NCI-H1417 treated with DMSO at 0.1 percent for 48 hours (cell line): ENCODE measurements at places on chromosomes 4 and X.

- no peak for DNase-seq
Observed at GRCh38 chrX:118593407-118593806, 97.8 kb downstream of the DOCK11 start.

DNA sequence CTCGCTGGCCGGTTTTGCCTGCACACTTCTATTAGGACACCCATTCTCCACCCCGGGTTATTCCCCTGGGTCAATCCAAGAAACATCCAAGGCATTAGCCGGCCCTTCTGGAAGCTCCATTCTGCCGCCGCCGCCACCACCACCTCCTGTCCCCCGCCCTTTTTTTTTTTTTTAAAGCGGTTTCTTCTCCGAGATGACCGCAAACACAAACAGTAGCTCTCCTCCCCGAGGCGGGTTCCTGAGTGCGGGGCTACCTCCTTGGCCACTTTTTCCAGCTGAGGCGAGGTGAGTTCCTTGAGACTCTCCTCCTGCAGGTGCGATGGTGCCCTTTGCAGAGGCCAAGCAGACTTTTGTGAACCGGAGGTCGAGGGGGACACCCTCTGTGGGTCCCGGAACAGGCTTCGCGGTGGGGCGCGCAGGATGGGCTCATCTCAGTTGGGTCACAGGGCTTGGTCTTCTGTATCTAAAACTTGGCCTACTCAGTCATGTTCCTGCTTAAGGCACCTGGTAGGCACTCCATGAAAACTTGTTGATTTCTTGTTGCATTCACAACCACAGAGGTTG, 930 bp downstream of the NWD2 start:
- no peak for DNase-seq

DNA sequence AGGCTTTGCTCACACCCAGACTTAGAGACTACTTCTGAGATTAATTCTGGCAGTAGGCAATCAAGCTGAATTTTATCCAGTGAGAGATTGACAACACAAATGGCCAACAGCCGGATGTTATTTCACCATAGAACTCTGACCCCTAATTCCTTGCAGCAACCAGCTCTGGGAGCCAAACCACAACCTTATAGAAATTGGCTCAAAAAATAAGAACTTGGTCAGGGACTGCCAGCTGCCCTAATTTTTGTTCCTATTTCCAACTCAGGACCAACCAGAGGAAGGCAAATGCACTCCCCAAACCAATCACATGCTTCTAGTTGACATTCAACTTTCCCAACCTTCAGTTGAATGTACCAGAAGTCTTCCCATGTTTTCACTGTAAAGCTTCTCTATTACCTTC, 269.7 kb downstream of the HS3ST1 start:
- no peak for DNase-seq

- no peak for DNase-seq
Observed at GRCh38 chr4:94762326-94762725, 4.6 kb downstream of the BMPR1B start.

DNA sequence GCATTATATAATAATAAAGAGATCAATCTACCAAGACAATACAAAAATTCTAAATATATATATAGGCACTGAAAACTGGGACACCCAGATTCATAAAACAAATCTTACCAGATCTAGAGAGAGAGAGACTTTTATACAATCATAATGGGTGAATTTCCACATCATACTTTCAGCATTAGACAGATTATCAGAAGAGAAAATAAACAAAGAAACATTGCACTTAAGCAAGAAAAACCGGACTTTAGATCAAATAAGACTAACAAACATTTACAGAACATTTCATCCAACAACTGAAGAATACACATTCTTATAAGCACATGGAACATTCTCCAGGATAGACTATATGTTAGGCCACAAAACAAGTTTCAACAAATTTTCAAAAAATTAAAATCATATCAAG, 245.1 kb downstream of the INPP4B start:
- no peak for DNase-seq

- no peak for DNase-seq
Observed at GRCh38 chr4:3021627-3022026, 52.7 kb downstream of the HTT-AS start.

GRCh38 chr4:31104043-31104442, 383.9 kb downstream of the PCDH7 start:
- no peak for DNase-seq

GRCh38 chrX:9573282-9574106, 108.6 kb downstream of the TBL1X start:
- peak; percentile 50 for DNase-seq

GRCh38 chr4:183507925-183508696, 3.3 kb downstream of the ING2 start:
- no peak for DNase-seq

DNA sequence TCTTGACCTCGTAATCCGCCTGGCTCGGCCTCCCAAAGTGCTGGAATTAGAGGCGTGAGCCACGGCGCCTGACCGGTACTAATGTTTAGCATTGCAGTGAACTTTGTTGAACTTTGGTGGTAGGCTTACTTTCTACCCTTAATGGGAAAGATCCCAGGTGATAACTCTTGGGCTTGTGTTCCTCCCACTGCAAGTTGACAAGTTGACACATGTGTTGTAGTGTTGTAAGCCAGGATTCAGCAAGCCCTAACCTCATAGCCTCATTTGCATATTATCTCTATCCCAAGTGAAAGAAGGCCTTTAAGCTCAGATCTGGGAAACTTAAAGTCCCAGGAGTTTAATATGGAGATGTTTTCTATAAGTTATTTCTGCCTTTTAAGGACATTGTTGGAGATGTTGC, 80.0 kb upstream of the CLCN4 start:
- no peak for DNase-seq

DNA sequence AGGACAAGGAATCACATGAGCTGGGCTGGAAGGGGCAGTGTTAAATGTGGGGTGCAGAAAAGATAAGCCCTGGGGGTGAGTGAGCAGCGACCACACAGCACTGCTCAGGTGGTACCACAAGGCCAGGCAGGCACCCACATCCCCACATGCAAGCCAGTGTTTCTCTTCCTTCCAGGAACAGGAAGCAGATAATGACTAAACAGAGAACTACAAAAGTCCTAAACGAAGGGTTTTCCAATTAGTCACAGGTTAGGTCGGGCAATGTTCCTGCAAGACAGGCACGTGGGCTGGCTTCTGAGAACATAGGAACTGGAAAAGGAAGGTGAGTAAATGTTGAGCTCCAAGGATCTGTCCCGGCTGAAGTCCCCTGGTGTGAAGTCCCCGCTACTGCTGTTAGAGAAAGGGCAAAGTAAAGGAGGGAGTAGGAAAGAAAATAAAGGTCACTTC, 19.5 kb downstream of the RELL1 start:
- DNase-seq: no peak

GRCh38 chrX:107117993-107118321, 665 bp downstream of the RBM41 start:
- DNase-seq: no peak

DNA sequence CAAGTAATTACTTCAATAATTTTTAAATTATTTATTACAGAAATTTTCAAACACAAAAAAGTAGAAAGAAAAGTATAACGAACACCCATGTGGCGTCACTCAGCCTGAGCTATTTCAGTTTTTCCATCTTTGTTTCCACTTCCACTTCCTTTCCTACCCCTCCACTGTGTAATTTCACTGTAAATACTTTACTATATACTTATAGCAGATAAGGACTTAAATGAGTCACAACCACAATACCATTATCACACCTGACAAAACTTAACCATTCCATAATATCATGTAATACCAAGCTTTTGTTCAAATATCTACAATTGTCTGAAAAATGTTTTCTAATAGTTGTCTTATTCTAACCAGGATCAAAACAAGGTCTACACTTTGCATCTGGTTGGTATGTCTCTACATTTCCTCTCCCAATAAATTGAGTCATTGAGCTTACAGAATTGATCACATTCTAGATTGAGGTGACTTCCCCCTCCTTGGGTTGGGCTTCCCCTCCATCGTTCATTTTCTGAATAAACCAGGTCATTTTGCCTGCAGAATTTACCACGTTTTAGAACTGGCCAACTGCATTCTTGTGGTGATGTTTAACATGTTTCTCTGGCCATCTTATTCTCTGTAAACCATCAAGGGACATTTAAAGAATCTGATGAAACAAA, 48.7 kb downstream of the ATP10D start:
- no peak for DNase-seq

GRCh38 chr4:88045021-88045420, 37.6 kb downstream of the PKD2 start:
- no peak for DNase-seq

DNA sequence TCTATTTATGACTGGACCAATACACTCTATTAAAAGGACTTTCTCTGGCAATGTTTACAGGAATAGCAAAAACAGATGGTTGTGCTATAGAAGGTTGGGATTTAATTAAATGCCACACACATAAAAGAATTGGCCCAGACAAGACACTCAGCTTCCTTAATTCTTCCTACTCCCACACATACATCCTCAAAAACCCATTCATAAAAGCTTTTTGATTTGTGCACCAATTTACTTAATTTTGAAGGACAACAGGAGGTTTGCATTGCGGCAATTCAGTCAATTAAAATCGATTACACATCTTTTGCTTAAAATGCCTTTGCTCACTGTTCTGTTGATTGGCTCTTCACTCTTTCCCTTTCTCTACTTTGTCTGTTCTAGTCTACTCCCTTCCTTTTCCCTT, 317.1 kb downstream of the CBLL2 start:
- DNase-seq: no peak

DNA sequence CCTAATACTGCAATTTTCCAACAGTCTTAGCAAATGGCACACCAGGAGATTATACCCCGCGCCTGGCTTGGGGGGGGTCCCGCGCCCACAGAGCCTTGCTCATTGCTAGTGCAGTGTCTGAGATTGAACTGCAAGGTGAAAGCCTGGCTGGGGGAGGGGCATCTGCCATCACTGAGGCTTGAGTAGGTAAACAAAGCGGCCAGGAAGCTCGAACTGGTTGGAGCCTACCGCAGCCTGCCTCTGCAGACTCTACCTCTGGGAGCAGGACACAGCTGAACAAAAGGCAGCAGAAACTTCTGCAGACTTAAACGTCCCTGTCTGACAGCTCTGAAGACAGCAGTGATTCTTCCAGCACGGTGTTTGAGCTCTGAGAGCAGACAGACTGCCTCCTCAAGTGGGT, 172.8 kb upstream of the NAP1L5 start:
- DNase-seq: no peak

GRCh38 chr4:152185786-152186550, 349.9 kb downstream of the FBXW7 start:
- no peak for DNase-seq

- no peak for DNase-seq
Observed at GRCh38 chr4:93617606-93618005, 210.9 kb upstream of the ATOH1 start.
